ENCODE measurements at places on chromosomes 1 and 21.
A peak's percentile ranks its signal among the peaks of the same experiment; 100 is the strongest.

DNA sequence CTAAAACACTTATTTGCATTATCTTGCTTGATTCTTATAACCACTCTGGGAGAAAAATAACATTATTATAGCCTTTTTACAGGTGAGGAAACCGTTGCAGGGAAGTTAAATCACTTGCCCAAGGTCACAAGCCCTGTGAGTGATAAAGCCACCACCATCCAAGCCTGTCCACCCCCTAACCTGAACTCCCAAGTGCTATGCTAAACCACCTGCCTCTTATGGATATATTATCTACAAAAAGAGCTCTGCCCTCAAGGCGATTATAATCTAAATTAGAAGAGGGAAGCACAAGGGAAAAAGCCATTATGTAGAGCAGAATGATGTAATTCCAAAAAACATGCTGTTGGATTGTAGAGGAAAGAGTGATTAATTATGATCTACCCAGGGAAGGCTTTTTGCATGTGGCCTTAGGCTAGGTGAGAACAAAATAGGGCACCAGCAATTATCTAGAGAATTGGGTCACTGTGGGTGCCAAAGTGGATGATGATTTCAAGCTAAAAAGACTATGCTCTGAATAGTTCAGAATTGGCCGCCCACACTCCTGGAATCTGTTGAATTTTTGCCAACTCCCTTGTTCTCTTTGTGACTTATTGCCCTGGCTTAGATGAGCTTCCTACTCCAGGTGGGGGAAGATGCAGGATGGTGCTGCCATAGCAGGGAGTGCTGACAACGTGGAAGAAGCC is 205.3 kb downstream of the FGGY start:
- no peak for DNase-seq

DNA sequence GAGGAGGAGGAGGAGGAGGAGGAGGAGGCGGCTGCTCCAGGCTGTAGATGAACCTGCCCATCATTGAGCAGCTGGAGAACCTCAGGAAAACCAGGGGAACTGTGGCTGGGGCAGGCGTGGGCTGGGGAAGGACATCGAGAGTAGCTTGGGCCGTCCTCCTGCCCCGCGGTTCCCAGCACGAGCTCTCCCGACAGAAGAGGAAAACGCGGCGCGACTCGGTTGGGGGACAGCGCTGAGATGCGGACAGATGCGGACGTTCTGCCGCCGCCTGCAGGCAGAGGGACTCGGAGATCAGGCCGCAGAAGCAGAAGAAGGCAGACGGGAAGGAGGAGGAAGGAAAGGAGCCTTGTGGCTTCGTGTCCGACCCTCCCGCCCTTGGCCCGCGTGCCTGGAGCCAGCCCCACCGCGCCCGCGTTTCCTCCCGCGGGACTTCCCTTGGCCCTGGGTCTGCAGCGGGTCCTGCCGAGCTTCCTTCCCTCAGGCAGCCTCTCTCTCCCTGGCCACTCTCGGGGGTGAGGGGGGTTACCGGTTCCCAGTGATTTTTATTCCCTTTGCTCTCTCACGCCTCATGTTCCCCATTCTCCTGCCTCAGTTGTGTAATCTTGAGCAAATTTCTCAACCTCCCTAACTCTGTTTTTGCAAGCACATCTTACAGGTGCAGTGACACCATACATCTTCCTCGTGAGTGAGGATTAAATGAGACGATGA is 1.7 kb upstream of the TNFRSF9 start:
- DNase-seq: no peak

DNA sequence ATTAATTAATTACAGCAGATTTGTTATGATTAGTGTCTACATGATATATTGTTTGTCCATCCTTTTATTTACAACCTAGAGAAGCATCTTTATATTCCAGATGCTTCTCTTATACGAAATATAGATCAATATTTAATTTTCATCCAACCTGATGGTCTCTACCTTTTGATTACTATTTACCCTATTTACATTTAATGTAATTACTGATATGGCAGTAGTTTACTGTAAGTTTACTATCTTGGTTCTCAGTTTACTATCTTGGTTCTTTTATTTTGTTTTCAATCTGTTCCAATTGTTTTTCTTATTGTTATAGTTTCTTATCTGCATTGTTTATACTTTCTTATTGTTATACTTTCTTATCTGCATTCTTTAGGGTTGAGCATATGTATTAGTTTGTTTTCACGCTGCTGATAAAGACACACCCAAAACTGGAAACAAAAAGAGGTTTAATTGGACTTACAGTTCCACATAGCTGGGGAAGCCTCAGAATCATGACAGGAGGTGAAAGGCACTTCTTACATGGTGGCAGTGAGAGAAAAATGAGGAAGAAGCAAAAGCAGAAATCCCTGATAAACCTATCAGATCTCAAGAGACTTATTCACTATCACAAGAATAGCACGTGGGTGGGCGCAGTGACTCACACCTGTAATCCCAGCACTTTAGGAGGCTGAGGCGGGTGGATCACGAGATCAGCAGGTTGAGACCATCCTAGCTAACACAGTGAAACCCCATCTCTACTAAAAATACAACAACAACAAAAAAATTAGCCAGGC is 28.9 kb downstream of the FAF1 start:
- DNase-seq: no peak

DNA sequence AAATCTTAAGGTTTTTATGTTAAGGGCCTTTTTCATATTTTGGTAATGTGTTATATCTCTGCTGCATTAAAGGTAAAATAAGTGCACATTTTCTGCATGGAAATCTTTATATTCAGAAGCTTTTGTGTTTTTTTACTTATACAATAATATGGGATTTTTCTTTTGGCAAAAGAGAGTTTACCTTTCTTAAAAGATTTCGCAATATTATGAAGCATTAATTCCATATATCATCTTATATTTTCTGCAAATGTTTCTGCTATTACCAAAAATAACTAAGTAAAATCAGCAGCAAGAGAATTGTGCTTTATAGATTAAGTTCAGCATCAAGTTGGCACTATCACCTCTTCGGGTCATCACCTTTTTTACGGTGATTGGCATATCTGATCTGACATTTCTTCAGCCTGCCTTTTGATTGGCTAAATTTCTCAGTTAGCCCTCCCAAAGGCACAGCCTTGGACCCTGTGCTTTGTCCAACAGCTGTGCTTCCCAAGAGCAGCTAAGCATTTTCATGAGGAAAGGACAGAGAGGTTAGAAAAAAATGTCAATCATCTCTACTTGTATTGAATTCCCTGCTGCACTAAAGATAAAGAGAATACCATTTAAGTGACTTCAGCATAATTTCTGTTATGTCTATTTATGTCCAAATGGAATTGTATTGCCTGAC is 767.1 kb upstream of the PRMT6 start:
- no peak for DNase-seq

- no peak for DNase-seq
Observed at GRCh38 chr1:47598357-47598756, 160.5 kb downstream of the FOXD2 start.

- no peak for DNase-seq
Observed at GRCh38 chr1:182784556-182785171, 4.9 kb upstream of the NPL start.

- DNase-seq: no peak
Observed at GRCh38 chr1:151993084-151993733, 450 bp downstream of the S100A10 start.

DNA sequence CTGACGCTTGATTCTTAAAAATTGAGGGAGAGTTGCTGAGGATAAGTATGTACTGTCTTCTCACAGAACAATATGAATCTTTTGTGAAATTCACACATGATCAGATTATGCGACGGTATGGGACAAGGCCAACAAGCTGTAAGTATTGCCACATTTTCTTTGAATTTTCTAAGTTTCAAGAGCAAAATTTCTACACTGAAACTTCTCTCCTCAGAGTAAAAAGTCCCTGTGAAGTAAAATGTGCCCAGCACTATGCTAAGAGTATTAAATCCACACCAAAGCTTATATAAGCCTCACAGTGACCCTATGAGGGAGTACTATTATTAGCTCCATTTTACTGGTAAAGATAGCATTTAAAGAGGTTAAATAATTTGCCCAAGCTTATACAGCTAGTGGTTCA is 12.2 kb downstream of the AKIRIN1 start:
- no peak for DNase-seq

DNA sequence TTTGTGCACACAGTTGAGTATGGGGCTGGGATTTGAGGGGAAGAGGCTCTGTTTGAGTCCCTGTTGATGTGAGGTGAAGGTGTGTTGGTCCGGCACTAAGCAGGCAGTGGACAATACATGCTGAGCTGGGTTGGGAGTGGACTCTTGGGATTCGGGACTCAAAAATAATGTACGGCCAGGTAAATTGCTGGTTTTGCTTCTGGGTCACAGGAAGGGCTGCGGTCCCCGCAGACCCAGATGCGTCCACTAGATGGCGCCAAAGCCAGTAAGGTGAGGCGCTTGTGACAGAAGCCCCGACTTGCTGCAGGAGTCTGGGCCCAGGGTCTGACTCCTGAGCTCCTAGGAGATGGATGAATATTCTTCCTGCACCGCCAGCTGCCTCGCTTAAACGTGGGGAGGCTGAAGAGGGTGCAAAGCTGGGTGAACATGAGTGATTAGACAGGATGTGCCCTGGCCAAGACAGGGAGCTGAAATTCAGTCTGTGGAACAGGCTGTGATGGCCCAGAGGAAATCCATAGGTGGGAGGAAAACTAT is 61.4 kb downstream of the ACBD3 start:
- peak; percentile 86 for DNase-seq

DNA sequence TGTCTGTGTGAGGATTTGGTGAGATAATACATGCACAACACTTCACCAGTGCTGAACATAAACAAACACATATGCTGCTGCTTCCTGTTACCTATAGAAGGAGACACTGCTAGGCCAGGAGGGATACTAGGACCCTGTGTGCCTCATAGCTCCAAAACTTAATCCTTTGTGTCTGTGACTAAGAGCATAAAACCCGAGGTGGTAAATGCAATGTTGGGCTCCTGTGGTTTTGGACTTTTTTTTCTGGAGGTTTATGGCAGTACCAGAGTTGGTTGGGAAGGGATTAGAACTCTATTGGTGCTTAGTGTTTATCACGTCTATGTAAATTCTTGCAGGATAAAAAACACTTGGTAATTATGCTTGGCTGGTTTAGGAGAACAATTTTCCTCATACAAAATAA is 122.9 kb downstream of the NUF2 start:
- no peak for DNase-seq

DNA sequence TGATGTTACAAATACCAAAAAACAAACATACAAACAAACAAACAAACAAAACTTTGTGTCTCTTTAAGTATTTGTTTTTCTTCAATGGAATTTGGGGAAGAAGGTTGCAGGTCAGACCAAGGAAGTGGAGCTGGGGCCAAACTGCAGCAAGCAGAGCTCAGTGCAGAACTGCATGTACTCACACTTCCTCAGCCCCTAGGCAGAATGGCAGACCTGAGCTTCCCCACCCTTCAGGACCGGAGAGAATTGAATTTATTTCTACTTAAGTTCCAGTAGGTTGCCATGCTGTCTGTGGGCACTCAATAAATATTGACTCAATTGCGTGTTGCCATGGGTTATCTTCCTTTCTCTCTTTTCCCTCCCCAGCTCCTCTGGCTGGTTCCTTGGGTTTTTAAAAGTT is 173.6 kb downstream of the PTGER3 start:
- DNase-seq: no peak

GRCh38 chr1:54312796-54313316 is 93.3 kb downstream of the SSBP3 start:
- DNase-seq: no peak

GRCh38 chr1:165034136-165034809 is 322.2 kb downstream of the LMX1A start:
- DNase-seq: no peak

All from stimulated activated CD8-positive, alpha-beta memory T cell treated with anti-CD3 and anti-CD28 coated beads, Interleukin-4, amount 100 ng/mL, for 4 hours (primary cell).